ENCODE measurements at places on chromosomes 3 and 15.

DNA sequence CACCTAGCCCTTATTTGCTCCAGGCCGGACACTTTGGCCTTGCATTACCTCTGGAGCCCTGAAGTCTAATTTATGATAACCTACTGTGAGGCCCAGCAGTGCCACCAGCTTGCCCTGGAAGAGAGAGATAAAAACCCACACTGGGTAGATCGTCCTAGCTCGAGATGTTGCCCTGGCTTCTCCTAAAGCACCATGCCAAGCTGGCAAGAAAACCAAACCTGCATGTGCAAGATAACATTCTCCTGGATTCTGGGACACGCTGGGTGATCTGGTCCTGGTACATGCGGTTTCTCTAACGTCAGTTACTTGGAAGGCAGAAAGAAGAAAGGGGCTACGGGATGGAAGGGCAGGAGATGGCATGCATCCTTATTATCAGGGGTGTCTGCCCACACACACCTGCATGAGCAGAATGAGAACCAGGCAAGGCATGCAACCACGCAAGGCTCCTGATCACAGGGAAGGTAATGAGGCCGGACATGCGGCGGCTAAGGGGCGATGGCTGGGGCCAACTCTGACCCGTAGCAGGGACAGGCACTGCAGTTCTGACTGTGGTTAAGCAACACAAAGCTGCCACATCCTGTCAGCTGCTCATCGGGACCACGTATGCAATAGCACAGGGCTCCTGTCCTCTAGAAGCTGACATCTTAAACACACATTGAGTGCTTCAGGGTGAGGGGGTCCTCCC, 73.0 kb downstream of the OXNAD1 start:
- no peak for DNase-seq

DNA sequence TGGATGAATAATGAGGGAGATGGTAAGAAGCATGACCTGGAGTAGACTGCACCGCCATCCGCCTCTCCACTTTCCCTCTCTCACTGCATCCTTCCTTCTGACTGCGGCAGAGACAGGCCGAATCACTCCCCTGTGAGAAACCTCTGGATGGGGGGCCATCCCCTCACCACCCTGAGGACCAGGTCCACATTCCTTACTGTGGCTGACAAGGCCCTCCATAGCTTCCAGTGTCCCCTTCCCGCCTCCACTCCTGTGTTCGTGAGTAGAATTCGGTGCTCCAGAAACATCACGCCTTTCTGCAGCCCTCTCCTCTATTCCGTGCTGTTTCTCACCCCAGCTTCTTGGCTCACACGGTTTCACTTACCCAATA, 2.8 kb downstream of the PIGZ start:
- no peak for DNase-seq

- DNase-seq: no peak
Measured at GRCh38 chr3:177528306-177529070, 331.2 kb upstream of the TBL1XR1 start.

DNA sequence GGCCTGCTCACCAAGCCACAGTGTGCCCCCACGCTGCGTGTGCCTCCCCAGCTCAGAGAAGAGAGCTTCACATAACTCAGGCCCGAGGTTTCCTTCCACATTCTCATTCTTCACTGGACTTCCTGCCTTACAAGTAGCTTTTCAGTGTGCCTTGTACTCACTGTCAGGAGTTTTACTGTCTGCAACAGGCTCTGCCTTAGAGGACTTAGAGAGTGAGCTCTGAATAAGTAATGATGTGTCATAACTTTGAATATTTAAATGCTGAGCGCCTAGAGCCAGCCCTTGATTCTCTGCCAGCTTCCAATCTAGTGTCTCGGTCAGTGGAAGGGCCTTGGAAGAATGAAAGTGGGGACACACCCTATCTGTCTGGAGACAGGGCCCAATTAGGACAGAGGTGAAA, 41.8 kb downstream of the ITGB5 start:
- no peak for DNase-seq

DNA sequence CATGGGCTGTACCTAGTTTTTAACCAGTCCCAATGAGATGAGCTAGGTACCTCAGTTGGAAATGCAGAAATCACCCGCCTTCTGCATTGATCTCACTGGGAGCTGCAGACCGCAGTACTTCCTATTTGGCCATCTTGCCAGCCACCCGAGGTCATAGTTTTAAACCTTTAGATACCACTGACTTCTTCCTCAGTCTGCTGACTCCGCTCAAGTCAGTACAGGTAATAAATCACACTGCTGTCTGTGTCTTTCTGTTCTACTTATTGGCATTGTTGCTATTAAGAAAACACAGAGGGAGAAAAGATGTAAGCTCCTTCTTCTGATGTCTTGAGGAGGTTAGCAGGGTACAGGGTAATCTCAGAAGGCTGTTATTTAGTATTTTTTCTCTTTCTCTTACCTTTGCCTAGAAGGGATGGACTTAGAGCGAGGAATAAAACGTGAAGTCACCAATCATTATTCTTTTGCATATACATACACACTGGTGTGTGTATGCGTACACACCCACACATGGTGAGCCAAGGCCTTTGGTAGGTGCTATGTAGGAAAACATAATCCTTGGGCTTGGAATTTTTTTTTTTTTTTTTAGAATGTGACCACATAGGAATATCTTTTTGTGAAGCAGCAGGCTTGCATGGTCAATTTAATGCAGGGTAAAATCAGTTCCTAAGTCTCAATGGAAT, 197.2 kb downstream of the EDEM1 start:
- DNase-seq: no peak

DNA sequence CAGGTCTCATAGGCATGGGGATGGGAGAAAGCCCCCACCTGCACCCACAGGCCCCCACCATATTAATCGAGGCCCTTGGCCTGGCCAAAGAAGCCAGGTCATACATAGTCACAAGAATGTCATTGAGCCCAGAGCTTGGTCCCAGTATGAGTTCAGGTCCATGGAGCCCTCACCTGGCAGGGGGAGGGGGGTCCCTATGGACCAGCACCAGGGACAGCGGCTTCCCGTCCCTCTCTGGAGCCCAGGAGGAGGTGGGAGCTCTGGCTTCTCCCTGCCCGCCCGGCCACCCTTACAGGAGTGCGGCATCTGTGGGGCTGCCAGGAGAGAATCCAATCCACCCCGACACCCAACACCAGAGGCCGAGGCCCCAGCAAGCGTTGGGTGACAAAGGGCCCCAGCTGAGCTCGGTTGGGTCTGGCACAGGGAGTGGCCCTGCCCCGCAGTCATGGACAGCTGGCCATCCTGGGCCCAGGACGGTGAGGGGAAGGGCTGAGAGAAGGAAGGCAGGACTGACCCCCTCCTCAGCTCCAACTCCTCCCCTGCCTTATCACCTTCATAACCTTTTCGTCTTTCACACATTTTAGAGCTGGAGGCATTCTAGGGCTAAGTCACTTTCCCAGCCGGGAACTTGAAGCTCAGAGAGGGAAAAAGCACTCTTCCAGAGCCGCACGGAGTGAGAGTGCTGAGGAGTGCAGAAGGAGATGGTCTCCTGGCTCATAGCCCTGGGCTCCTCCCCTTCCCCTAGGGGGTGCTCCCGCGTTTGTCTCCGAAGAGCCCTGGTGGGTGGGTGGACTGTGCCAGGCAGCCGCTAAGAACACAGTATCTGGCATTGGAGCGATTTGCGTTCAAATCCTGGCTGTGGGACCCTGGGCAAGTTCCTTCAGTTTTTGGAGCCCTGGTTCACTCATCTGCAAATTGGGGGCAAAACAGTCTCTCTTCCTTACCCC, 54.6 kb downstream of the ATP2B2 start:
- no peak for DNase-seq

GRCh38 chr3:105622169-105622568, 246.6 kb downstream of the CBLB start:
- no peak for DNase-seq

DNA sequence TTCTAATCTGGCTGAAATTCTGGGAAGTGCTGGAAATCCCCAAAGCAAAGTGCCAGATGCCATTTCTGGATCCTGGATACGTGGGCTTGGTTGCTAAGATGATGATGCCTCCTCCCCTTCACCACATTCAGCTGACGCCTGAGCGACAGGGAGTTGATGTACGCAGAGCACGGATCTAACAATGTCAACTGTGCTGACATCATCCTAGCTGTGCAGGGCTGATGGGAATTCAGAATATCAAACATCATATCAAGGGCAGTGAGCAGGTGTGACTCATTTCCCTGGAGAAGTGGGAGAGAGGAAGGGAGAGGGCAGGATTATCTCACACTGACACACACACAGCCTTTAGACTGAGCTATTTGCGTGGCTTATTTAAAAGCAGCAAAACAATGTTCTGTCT, 92.6 kb upstream of the ZBTB20 start:
- DNase-seq: peak; percentile 97

GRCh38 chr3:62109534-62109933, 263.8 kb downstream of the FEZF2 start:
- DNase-seq: no peak

GRCh38 chr3:48015431-48016180, 610 bp downstream of the MAP4 start:
- DNase-seq: no peak

DNA sequence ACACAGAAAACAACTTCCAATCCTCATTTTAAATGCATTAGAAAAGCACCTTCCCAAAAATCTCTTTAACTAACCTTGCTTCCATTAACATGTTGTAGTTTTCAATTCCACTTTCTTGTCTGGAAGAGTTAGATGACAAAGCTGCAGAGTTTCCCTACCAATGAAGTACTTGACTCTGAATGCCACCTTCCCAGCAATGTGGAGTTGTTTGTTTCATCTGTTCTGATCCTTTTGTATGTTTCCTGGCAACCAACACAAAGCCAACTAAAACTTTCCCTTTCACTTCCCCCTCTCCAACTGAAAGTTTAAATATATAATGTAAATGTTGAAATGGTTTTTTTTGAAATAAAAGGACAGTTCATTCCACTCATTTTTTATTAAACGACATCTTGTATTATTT, at the start of gene WDR49:
WDR49 (minus strand) TSS at position 183 of the 400 bp plus-strand sequence. CDS start 517 bp downstream, outside the sequence.
- DNase-seq: no peak

DNA sequence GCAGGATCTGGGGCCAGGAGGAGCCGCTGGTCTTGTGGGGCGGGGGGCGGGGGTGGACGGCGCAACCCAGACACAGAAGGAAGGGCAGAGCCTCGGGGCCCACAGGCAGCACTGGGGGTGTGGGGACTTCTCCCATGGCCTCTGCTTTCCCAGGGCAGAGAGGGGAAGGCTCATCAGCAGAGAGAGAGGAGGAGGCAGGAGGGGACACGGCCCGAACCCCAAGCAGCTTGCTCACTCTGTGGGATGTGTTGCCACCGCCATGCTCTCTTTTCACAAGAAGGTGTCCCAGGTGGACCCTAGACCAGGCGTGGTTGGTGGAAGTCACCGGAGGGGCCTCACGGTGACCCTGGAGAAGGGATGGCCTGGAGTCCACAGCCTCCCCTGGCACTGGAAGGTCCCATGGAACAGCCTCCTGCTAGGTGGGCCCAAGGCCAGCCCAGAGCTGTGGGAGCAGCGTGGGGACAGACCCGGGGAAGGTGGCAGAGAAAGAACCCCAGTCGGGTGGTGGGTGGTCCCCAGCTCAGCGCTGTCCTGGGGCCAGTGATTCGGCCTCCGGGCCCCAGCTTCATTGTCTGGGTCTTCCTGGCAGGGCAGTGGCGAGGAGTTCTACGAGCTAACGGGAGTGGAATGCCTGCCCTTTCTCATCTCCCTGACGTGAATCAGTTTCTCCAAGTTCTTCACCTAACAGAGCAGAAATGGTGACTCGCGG, 46.8 kb upstream of the PCSK6 start:
- DNase-seq: no peak

- DNase-seq: no peak
Measured at GRCh38 chr15:69009341-69009740, 5.2 kb upstream of the NOX5 start.

DNA sequence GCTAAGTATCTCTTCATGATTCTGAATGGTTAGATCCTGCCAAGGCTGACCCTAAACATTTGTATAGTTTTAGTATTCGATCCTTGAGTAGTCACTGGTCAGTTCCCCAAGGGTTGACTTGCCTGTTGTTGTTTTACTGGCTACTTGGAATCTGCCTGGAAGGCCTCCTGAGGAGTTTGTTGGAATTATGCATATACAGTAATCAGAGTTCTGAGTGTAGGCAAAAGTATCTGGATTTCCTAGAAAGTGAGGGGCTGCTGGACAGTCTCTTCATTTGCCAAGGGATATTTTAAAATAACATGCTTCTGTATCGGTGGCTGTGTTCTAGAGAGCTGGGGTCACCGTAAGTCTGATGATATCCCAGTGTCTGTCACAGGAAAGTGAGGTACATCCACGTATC, 333.2 kb upstream of the C2CD4B start:
- no peak for DNase-seq

GRCh38 chr3:69665026-69665737, 74.1 kb upstream of the MITF start:
- peak; percentile 47 for DNase-seq

GRCh38 chr3:190224456-190224855, 97.8 kb downstream of the CLDN1 start:
- no peak for DNase-seq

- DNase-seq: peak; percentile 40
Measured at GRCh38 chr3:118544458-118544857, 490.2 kb downstream of the IGSF11 start.

GRCh38 chr3:39779511-39780230, 29.7 kb upstream of the MYRIP start:
- DNase-seq: no peak

DNA sequence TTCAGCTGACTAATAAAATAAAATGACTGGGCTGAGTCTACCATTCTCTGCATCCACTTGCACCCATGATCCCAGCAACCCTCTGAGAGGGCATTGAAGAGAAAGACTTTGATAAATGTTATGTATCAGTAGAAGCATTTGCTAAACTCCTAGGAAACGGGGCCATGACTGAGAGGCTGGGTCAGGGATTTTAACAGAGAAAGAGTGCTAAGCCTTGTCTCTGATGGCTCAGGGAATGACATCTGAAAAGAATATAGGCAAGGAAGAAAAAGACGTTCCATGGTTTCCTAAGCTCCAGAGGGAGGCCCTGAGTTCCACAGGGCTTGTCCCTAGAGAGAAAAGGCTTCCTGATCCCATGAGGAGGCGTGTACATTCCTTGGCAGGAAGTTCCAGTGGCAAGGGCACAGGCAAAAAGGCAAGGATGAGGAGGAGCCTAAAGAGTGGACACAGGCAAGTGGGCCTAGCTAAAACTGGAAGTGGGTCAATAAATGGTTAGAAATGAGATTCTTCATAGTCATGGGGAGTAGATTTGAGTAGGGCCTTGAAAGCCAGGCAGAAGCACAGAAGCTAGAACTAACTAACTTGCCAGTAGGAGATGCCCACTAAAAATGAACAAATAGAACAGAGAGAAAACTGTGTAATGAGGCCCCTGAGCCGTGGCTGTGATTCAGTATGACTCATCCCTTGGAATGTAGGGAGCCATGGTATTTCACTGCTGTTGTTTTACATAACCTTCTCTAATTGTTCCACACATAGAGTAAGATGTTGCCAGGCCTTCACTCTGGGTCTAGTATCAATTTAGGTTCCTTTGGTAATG, 44.9 kb upstream of the MANF start:
- no peak for DNase-seq

- DNase-seq: peak; percentile 43
Measured at GRCh38 chr15:75809986-75810750, 33.1 kb upstream of the UBE2Q2 start.

DNA sequence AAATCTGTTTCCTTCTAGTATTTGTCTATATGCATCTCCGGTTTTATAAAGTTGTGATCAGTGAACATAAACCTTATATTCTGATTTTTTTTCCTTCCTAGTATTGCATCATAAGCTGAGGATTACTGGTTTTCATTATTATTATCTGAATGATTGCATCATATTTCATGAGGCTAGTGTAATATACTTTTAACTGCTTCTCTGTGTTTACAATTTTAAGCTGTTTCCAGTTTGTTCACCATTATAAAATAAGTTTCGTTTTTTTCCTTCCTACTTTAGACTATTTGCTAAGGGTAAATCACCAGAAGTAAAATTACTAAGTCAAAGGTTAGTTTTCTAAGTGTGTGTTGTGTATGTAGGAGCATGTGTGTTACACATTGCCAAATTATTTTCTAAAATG, 20.2 kb downstream of the SEMA6D start:
- no peak for DNase-seq
